ENCODE measurements at places on chromosomes 5 and 9.

- no peak for DNase-seq
Measured at GRCh38 chr5:40746703-40747102, 9.1 kb downstream of the TTC33 start.

- DNase-seq = no peak
Measured at GRCh38 chr9:89448821-89449220, 49.1 kb downstream of the SEMA4D start.

GRCh38 chr9:571066-571465 lies 270.4 kb upstream of the DMRT1 start:
- DNase-seq = no peak

DNA sequence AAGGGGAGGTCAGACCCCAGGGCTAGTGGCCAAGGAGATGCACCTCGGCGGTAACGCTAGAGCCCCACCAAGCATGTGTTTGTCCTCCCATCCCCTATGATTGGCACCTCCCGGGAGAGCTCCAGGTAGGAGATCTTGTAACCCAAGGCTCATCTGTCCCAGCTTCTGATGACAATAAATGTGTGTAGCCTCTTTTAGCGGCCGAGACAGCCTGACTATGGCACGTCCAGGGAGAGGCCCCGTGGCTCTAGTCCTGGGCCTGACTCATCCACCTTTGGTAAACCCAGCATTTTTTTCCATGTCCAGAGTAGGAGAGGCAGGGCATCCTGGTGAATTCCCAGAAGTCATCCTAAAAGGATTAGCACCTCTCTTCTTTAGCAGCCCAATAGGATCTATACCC lies 39.2 kb downstream of the IRF1 start:
- no peak for DNase-seq

DNA sequence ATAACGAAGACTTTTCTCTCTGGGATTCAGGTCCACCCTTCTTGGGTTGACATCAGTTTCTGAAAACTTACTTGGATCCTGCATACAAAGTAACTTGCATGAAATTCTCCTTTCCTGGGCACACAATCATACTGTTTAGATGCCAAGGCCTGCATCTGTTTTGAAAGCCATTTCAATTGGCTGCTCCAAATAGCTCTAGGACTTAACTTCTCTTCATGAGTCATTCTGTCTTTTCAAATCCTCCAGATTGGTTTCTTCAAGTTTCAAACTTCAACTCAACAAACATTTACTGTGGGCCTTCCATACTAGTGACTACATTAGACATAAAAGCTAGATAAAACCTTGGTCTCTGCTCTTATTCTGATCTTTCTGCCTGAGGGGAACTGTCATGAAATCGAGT lies 54.8 kb upstream of the HMHB1 start:
- DNase-seq = no peak

DNA sequence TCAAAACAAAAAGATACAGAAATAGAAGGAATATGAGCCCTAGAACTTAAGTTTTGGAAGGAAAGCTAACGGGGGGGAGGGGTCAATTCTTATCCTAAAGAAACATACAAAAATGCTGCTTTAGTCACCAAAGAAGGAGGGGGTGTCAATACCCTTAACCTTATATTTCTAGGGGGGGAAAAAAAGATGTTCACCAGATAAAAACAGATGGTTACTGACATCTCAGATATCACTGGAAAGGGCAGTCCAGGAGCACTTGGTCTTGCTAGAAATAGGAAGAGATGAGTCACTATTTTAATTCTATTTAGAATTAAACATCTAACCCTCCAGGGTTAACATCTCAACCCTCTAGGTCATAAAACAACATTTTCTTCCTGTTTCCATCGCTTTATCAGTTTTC lies 1.7 kb downstream of the DIAPH1 start:
- peak; percentile 41 for DNase-seq

Data from common myeloid progenitor, CD34-positive (primary cell).